ENCODE measurements at places on chromosomes 12 and 14. TPM values are rescaled to one million over a fixed set of nuclear protein-coding genes. Genes with fewer than 3 reads are reported as not detected.

Gene SMCO2
- total RNA-seq: not detected

Gene PAX9
- 0.42 TPM for total RNA-seq

Gene RPS29
- total RNA-seq: 2,952 TPM

Gene IL26
- total RNA-seq: not detected

Gene KCNMB4
- total RNA-seq: 1.8 TPM

- no peak overlapping the region for H3K27ac ChIP-seq
- H3K4me3 ChIP-seq: no peak overlapping the region
- DNase-seq: no peak
- no peaks in the 10 kb centered on the region for H3K4me1 ChIP-seq
Observed at GRCh38 chr12:3328081-3328480, 162.9 kb upstream of the PRMT8 start.

- no peak overlapping the region for H3K4me3 ChIP-seq
- no peaks in the 10 kb centered on the region for H3K27me3 ChIP-seq
- no peaks in the 10 kb centered on the region for H3K4me1 ChIP-seq
- H3K36me3 ChIP-seq: no peaks in the 10 kb centered on the region
- no peak overlapping the region for H3K27ac ChIP-seq
Observed at GRCh38 chr12:80708259-80708974, 983 bp downstream of the MYF6 start.

DNA sequence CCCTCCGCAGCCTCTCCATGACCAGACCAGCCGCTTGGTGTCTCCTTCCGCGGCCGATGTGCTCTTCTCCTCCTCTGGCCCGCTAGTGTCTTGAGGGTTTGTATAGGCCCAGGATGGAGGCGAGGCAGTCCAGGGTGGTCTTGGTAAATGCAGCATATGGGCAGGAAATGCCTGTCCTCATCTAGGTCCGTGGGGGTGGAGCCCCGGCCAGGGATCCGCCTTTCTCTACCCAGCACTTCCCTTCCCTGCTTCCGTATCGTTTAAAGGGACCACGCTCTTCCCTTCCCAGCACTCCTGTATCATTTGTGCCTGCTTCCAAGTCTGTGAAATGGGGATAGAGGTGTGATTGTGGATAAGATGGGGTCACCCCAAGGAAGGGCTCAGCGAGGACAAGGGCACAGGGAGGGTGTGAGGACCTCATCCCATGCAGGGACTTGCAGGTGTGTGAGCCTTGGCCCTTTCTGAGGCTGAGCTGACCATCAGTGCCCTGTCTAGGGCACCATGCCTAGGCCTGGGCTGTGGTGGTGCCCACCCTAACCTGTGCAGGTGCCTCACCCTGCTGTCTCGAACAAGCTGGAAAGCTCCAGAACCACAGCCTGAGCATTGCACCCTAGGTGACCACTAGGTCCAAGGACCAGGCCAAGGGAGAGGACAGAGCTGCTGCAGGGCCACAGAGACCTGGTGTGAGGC, 326.8 kb upstream of the RTL1 start:
- no peaks in the 10 kb centered on the region for H3K4me1 ChIP-seq
- no peaks in the 10 kb centered on the region for H3K36me3 ChIP-seq
- H3K27me3 ChIP-seq: no peaks in the 10 kb centered on the region
- H3K27ac ChIP-seq: no peak overlapping the region
- no peak for DNase-seq

GRCh38 chr14:92524602-92525185, 11.1 kb downstream of the RIN3 start:
- no peak for DNase-seq
- H3K27ac ChIP-seq: no peak overlapping the region
- H3K27me3 ChIP-seq: no peaks in the 10 kb centered on the region

- no peaks in the 10 kb centered on the region for H3K27me3 ChIP-seq
- H3K4me1 ChIP-seq: peaks cover 3% of the 10 kb centered on the region
- no peak overlapping the region for H3K27ac ChIP-seq
- no peak overlapping the region for H3K4me3 ChIP-seq
- DNase-seq: no peak
Observed at GRCh38 chr14:59199205-59199604, 10.7 kb downstream of the DAAM1 start.

GRCh38 chr12:47282206-47282605, 202.4 kb upstream of the AMIGO2 start:
- DNase-seq: no peak
- H3K4me1 ChIP-seq: peaks cover 9% of the 10 kb centered on the region
- no peaks in the 10 kb centered on the region for H3K36me3 ChIP-seq
- H3K27me3 ChIP-seq: no peaks in the 10 kb centered on the region

All from CD4-positive, CD25-positive, alpha-beta regulatory T cell (primary cell).